Naive thymus-derived CD4-positive, alpha-beta T cell (primary cell): ENCODE measurements at places on chromosomes 7 and 10. TPM values are rescaled to one million over a fixed set of nuclear protein-coding genes. Genes with fewer than 3 reads are reported as not detected.

Gene MRC1
- total RNA-seq, result 3.5 TPM

Gene AKR1D1
- not detected for total RNA-seq

Gene GIMAP8
- 13.8 TPM for total RNA-seq

Gene TMEM176A
- 4.4 TPM for total RNA-seq

Gene HDAC9
- 0.08 TPM for total RNA-seq

Gene KLF14
- not detected for total RNA-seq

Gene CSTF2T
- total RNA-seq, result 47.4 and 52.9 TPM in 2 replicates

Gene PPP1R3A
- not detected for total RNA-seq

Gene TNS3
- total RNA-seq, result 38.3 TPM

Gene CYP3A5
- 0.27 TPM for total RNA-seq

Gene GARIN1A
- 0.70 and 1.0 TPM in 2 replicates for total RNA-seq

Gene HOXA10
- not detected for total RNA-seq

Gene CCZ1B
- 93.3 TPM for total RNA-seq

Gene SLC39A12
- not detected for total RNA-seq

Gene CPA4
- total RNA-seq, result not detected

Gene BLNK
- total RNA-seq, result 2.4 TPM

Gene C7orf25
- 10.9 TPM for total RNA-seq

Gene ARHGAP22
- total RNA-seq, result 0.60 TPM

Gene ASIC3
- 17.7 TPM for total RNA-seq

Gene GPR26
- total RNA-seq, result not detected

Gene RFC2
- 51.6 and 51.7 TPM in 2 replicates for total RNA-seq

Gene PLXNA4
- 0.05 TPM for total RNA-seq

Gene PNLIPRP3
- not detected for total RNA-seq

Gene NPFFR1
- total RNA-seq, result not detected

Gene WNT2
- not detected for total RNA-seq

Gene AKR1E2
- total RNA-seq, result 8.6 TPM

Gene SUFU
- 17.1 TPM for total RNA-seq

Gene RPEL1
- total RNA-seq, result not detected

Gene UPK3BL2
- 61.3 TPM for total RNA-seq

Gene ABCB1
- 14.3 TPM for total RNA-seq

Gene IFIT1B
- not detected for total RNA-seq

Gene PILRA
- 11.6 and 13.0 TPM in 2 replicates for total RNA-seq

Gene SLC13A1
- total RNA-seq, result not detected in 2 replicates

Gene MACC1
- 0.19 TPM for total RNA-seq

Gene CSGALNACT2
- total RNA-seq, result 46.6 and 47.3 TPM in 2 replicates

Gene ANXA8L1
- not detected for total RNA-seq

Gene MMP21
- total RNA-seq, result 0.10 and 0.29 TPM in 2 replicates

Gene SPDYE2B
- total RNA-seq, result not detected

Gene GNAT3
- not detected for total RNA-seq

Gene RBM20
- total RNA-seq, result 0.16 TPM

Gene PHYHIPL
- not detected in 2 replicates for total RNA-seq

Gene ZNF467
- 33.1 TPM for total RNA-seq

Gene MINDY4
- total RNA-seq, result 0.94 TPM

Gene PNLIP
- total RNA-seq, result not detected

Gene HECW1
- total RNA-seq, result not detected in 2 replicates

Gene TRPV5
- total RNA-seq, result not detected in 2 replicates

Gene PDE6C
- not detected for total RNA-seq

Gene PAX4
- total RNA-seq, result not detected
